Kidney (tissue), 22 donors: ENCODE measurements at places on chromosomes 13 and 19. TPM values are rescaled to one million over a fixed set of nuclear protein-coding genes. Genes with fewer than 3 reads are reported as not detected.

DNA sequence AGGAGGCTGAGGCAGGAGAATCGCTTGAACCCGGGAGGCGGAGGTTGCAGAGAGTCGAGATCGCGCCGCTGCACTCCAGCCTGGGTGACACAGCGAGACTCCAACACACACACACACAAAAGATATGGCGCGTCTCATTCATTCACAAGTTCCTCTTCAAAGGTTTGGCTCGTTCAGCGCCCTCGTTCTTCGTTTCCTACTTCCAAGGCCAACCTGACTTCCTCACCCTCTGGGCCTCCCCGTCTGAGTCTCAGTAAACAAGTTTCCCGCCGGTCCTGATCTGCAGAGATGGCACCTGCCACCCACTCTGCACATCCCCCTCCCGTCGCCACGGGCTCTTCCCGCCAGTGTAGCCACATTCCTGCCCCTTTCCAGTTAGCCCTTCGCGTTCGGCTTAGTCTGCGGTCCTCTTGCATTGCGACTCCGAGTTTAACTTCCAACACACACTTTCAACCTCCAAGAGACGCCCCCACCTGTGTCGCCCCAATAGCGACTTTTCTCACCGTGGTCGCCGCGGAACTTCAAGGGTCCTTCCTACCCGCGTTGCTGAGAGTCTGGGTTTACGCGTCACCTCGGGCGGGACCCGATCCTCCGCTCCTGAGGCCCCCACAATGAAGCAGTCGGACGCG lies 1.3 kb upstream of the BSG start:
- H3K4me3 ChIP-seq, result peak overlapping the region; percentile 64
- peak; percentile 80 for DNase-seq
- H3K4me1 ChIP-seq, result peaks cover 25% of the 10 kb centered on the region
- no peaks in the 10 kb centered on the region for H3K27me3 ChIP-seq
- no peaks in the 10 kb centered on the region for H3K36me3 ChIP-seq

DNA sequence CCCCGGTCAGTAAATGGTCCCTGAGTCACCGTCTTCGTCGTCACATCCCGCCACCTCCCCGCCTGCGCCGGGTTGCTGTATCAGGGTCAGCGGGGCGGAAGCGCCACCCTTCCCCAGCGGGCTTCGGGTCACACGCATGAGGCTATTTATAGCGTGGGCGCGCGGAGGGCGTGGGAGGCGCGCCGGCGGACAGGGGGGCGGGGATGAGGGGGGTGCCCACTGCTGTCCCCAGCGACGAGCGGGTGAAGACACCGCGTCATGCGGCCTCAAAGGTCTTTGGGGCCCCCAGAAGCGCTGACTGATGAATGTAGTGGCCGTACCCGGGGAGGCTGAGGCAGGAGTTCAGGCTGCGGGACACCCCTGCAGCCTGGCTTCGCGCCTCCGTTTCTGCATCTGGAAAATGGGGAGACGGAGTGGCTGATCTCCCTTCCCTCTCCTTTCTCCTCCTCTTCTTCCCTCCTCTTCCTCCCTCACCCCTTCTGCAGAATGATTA lies 7.9 kb downstream of the UNC13A start:
- no peak overlapping the region for H3K4me3 ChIP-seq
- no peaks in the 10 kb centered on the region for H3K4me1 ChIP-seq
- peaks cover 8% of the 10 kb centered on the region for H3K27me3 ChIP-seq
- no peaks in the 10 kb centered on the region for H3K36me3 ChIP-seq
- H3K27ac ChIP-seq, result no peak overlapping the region
- DNase-seq, result peak; percentile 26

DNA sequence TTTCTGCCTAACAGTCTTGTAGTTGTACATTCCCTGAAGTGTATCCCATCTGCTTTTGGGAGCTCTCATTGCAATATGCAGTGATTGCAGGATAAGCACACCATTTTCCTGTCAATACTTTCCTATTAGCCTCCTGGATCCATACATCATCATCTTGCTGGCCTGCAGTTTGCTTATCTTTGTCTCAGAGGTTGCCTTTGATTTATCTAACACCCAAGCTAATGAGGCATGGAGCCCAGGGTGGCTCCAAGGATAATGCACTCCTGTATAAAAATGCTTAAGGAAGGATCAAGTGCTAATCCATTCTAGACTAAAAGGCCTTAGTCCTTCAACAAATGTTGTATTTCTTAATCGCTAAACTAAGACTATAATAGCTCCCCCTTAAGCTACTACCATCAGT lies 161.6 kb upstream of the OBI1 start:
- no peaks in the 10 kb centered on the region for H3K27me3 ChIP-seq
- H3K4me3 ChIP-seq, result no peak overlapping the region
- DNase-seq, result no peak

Gene ADGRE3
- total RNA-seq, result 0.25 TPM

DNA sequence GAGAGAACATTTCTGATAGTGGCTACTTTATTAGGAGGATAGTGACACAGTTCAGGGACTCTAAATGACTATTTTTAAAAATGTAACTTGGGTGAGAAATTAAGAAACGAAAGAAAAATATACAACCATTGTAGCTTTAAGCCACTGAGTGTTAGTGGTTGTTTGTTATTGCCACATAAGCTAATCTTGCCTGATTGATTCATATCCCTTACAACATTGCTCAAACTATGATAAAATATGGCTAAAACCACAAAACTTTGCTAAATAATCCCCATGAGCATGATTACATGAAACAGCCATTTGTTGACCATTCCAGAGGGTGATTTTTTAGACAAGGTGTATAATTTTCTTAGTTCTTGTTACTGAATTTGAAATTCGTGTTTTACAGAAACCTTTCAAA lies 343.4 kb downstream of the SLITRK5 start:
- H3K27ac ChIP-seq, result no peak overlapping the region
- H3K4me1 ChIP-seq, result no peaks in the 10 kb centered on the region
- H3K36me3 ChIP-seq, result no peaks in the 10 kb centered on the region
- H3K4me3 ChIP-seq, result no peak overlapping the region
- no peak for DNase-seq

GRCh38 chr19:46629546-46630025 lies 4.7 kb upstream of the PTGIR start:
- peaks cover 3% of the 10 kb centered on the region for H3K27me3 ChIP-seq
- peaks cover 18% of the 10 kb centered on the region for H3K4me1 ChIP-seq
- DNase-seq, result no peak
- no peak overlapping the region for H3K27ac ChIP-seq

DNA sequence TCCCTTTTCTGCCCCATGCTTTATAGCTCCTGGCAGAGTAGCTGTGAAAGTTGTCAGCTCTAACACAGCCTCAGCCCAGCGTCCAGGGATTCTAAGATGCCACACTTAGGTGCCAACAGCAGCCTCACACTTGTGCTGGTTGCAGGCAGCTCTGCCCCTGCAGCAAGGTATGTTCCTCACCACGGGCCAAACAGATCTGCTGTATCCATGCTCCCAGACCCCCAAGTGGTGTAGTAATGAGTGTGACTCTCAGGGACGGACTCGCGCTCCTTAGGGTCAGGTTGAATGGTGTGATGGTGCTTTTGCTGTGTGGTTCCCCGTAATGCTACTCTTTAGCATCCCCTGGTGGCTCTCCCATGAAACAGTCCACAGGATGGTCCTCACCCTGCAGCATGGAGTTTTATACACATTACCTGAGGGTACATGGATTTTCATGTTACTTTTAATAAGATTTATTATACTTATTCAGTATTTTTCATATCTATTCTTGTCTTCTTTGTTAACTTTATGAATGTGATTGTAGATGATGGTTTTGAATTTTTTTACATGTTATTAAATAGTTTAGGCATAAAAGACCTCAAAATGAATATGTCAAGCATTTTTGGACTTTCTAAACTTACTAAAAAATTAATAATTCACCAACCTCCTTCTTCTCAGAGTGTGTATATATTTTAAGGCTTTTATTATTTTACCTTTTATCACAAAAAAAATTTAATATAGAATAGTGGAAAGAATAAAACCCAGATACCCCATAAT lies 232.5 kb downstream of the SLC7A1 start:
- H3K36me3 ChIP-seq, result no peaks in the 10 kb centered on the region
- DNase-seq, result no peak
- H3K27ac ChIP-seq, result no peak overlapping the region
- no peaks in the 10 kb centered on the region for H3K4me1 ChIP-seq
- no peak overlapping the region for H3K4me3 ChIP-seq

Gene LILRA1
- 2.2 TPM for total RNA-seq

Gene BRME1
- 1.8 TPM for total RNA-seq

DNA sequence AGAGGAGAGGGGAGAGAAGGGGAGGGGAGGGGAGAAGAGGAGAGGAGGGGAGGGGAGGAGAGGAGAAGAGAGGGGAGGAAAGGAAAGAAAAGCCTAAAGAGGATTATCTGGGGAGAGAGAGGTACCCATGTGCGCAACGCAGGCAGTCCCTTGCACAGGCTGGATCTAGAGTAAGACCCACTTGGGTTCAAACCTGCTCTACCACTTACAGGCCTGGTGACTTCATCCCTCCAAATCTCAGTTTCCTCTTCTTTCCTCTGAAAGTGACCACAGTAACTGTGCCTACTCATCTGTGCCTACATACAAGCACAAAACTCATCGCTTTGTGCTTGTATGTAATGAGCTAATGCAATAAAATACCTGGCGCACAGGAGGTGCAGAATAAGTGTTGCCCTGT lies 732 bp upstream of the MAP1S start:
- no peaks in the 10 kb centered on the region for H3K36me3 ChIP-seq
- H3K27me3 ChIP-seq, result no peaks in the 10 kb centered on the region
- DNase-seq, result no peak
- H3K4me3 ChIP-seq, result peak overlapping the region; percentile 53
- no peak overlapping the region for H3K27ac ChIP-seq

DNA sequence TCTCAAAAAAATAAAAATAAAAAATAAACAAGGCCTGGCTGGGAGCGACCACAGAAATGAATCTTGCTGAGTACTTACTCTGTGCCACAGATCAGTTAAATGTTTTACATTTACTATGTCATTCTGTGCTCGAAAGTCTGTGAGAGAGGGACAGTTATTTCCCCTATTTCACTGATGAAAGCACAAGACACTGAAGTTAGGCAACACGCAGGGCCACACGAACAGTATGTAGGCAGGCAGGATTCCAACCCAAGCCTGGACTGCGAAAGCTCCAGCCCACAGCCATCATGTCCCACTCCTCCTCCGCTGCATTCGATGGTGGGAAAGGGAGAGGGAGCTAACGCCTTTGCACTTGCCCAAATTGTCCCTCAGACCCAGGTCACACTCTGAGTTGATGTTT lies 34.2 kb downstream of the RUBCNL start:
- no peaks in the 10 kb centered on the region for H3K36me3 ChIP-seq
- no peak for DNase-seq
- H3K4me1 ChIP-seq, result no peaks in the 10 kb centered on the region
- no peak overlapping the region for H3K4me3 ChIP-seq
